Renal cortical epithelial cell (primary cell): ENCODE measurements at places on chromosomes 6 and 20.

- no peak for DNase-seq
Observed at GRCh38 chr6:139744891-139745290, 370.4 kb upstream of the CITED2 start.

- DNase-seq, result no peak
Observed at GRCh38 chr6:84081222-84081621, 47.6 kb downstream of the MRAP2 start.

DNA sequence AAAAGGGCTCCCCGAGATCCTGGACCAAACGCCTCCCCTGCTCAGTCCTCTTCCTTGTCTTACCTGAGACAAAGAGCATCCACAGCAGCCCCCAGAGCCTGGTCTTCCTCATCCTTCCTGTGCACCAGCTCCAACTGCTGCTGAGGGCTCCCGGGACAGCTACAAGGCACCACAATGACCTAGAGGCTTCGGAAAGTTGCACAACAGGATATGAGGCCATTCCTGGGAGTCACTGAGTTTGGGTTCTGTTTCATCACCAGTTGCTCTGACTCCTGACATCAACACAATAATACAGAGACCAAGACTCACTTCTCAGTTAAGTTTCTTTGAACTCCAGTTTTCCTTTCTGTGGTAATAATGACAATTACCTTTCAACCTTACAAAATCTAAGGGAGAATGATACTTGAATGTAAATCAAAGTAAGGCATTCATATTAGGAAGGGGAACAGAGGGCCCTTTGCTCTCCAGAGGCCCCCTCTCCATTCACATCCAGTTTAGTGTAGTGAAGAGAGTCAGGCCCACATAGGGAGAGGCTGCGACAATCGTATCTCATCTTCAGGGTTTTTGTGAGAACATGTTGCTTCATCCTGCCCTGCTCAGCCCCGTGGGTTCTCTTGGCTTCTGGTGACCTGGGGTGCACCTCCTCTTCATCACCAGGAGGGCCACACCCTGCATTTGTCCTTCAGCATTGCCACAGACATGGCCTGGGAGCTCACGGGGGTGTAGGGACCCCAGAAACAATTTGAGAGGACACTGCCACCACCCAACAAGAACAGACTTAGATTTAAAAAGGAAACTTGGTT lies at the start of gene TREM1:
Gene TREM1, minus strand, starts transcription at position 139 of the 803 bp plus-strand sequence. Its CDS starts 27 bp downstream, at position 112.
- DNase-seq, result peak; percentile 70

GRCh38 chr20:53847139-53847836 lies 223.1 kb downstream of the BCAS1 start:
- DNase-seq, result no peak

DNA sequence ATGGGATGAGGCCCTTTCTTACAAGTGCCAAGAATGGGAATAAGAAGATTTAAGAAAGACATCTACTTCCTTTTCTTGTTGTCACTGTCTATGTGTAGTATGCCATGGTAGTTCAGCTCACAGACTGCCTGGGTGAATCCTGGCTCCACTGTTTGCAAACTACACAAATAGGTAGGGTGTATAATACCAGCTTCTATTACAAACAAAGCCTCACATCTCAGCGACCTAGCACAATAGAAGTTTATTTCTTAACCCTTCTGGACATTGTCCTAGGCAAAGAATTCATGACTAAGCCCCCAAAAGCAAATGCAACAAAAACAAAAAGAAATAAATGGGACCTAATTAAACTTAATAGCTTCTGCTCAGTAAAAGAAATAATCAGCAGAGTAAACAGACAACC lies 74.5 kb downstream of the LINC00237 start:
- no peak for DNase-seq

GRCh38 chr6:157240960-157241311 lies 82.4 kb downstream of the TMEM242 start:
- no peak for DNase-seq
